ENCODE measurements at places on chromosomes 2 and 18.

DNA sequence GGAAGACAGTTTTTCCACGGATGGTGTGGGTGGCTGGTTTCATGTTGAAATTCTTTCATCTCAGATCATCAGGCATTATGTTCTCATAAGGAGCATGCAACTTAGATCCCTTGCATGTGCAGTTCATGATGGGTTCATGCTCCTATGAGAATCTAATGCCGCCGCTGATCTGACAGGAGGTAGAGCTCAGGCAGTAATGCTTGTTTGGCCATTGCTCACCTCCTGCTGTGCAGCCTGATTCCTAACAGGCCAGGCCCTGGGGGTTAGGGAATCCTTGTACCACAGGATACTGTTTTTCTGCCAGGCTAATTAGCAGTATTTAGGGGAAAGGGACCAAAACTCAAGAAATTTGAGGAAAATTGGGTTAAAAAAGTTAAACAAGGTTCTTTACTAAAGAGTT is 5.3 kb upstream of the LHCGR start:
- no peak for DNase-seq

GRCh38 chr2:120754067-120754960 is 18.6 kb downstream of the GLI2 start:
- no peak for DNase-seq

DNA sequence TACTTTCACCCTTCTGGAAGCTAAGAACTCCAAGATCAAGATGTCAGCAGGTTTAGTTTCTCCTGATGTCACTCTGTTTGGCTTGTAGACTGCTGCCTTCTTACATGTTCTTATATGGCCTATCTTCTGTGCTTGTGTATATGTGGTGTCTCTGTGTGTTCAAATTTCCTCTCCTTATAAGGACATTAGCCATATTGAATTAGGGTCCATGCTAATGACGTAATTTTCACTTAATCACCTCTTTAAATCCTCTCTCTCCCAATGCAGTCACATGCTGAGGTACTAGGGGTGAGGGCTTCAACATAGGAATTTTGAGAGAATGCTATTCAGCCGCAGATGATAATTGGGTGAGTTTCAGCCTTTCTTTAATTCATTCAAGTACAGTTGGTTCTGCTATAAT is 458.3 kb upstream of the SYT4 start:
- no peak for DNase-seq

DNA sequence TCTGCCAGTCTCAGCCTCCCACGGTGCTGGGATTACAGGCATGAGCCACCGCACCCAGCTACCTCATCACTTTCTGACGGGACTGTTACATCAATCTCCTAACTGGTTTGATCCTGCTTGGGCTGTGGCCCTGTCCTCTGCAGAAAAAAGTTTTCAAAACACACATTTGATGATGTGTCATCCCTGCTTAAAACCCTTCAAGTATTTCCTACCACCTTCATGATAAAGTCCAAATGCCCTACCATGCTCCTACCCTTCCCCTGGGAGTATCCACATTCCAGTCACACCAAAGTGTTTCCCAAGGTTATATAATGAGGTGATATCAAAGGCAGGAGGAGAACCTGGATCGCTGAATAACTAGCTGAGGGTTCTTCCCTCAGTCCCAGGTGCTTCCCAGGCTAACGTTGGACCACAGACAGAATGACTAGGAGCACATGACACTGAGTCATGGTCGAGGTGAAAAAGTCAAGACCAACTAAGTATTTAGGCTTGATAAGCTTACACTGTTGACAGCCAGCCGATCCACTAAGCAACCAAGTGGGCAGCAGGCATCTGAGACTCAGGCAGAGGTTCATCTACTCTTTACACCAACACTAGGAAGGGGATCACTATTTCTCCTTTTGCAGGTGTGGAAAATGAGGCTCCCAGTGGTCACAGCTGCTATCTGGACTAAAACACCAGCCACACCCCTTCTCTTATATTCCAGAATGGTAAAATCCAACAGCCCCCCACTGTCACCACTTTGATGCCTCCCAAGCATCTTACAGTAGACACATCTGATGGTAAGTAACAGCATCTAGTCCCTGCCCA is 31.8 kb downstream of the CYRIA start:
- DNase-seq: no peak

GRCh38 chr2:98009887-98010760 is 14.4 kb upstream of the TMEM131 start:
- DNase-seq: no peak

- DNase-seq: peak; percentile 52
These were observed 96.5 kb upstream of the SERTAD2 start for GRCh38 chr2:64750001-64750816.

DNA sequence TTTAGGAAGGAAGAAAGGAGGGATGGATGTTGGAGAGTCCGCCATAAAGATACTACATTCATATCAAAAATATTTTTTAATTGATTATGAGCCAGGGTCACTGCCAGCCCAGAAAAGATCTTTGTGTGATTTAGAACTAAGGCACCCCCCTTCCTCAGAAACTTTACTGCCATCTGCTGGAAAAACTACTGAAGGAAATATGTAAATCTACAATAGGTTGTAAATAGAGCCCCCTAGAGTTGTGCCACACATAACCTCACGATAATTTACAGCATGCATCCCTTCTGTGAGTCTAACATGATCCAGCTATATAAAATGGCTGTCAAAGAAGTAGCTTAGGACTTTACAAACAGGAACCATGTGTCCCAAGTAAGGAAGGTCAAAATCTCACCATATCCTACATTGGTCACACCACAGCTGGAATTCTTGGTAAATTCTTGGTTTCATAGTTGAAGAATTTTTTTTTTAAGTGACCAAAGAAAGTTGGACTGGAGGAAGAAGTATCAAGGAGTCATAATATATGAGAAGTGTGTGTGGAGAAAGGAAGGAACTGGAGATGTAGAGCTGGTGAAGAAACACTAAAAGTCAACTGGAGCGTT is 152.5 kb downstream of the CYP26B1 start:
- no peak for DNase-seq

DNA sequence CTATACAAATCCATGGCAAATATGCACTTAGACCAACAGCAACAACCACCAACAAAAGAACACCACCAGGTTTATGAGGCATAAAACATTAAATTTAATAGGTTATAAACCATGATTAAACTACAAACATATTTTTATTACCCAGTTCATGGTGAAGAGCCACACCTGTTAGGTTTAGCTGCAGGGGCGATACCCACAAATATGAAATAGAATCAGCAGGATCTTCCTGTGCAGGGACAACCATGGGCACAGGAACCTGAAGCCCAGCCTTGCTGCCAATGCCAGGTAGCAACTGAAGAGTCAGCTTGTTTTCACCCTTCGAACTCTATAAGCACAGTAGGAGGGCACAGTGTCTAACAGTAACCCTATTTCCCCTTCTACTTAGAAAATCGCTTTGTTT is 675.0 kb downstream of the SATB2 start:
- DNase-seq: no peak

- DNase-seq: no peak
These were observed 9.3 kb upstream of the THADA start for GRCh38 chr2:43605079-43605655.

DNA sequence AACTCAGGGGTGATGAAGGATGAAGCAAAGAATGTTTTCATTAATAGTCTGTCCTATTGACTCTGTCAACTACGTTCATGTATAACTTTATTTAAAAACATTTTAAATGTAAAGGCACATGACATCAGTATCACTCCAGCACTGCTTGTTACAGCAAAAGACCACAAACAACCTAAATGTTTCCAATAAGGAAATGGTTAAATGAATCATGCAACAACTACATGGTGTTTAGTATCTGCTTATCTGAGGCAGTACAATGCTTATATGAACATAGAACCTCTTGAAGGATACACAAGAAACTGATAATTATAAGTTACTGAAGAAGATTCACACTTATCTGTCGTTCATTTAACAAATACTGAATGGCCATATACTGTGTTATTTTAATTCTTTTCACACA is 8.4 kb downstream of the BARD1 start:
- DNase-seq: no peak

DNA sequence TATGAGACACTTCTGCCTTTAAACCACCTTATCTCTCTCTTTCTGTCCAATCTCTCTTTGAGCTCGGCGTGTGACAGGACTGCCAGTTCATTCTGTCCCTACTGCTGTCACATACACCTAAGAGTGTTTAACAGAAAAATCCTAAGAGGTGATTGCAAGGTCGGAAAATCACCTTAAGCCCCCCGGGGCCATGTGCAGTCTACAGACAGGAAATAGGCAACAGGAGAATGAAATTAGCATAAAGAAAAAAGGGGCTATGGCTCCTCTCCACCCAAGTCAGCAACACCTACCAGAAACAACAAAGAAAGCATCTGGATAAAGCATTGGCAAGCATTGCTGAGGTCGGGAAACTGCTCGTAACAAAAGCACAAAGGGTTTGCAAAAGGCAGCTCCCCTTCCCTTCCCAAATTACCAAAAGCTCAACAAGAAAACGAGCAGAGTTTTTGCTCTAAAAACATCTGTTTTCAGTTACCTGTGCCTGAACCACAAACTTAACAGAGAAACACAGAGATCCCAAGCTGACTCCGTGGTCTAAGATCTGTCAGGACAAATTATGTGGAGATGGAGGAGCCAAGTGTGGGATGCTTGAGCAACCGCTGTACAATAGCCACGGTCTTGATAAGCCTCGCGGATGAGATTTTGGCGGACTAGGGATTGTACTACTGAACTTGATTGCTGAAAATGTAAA is 30.4 kb downstream of the ANKRD44 start:
- DNase-seq: no peak

DNA sequence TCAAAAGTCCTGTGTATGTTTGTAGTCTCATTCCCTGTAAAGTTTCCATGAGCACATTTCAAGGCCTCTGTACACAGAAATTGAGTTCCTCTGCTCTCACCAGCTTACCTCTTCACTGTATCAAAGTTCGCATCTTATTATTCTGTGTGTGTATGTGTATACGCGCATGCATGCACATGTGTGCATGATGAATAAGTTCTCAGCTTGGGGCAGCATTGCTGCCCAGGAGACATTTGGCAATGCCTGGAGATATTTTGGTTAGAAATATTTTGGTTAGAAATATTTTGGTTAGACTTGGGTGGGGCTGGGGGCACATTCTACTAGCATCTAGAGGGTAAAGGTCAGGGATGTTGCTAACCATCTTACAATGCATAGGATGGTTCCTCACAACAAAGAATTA is 23.4 kb downstream of the TCF7L1 start:
- no peak for DNase-seq

GRCh38 chr18:10508591-10508990 is 17.2 kb upstream of the NAPG start:
- no peak for DNase-seq

- DNase-seq: peak; percentile 55
These were observed 41.1 kb upstream of the RALBP1 start for GRCh38 chr18:9434122-9434701.

DNA sequence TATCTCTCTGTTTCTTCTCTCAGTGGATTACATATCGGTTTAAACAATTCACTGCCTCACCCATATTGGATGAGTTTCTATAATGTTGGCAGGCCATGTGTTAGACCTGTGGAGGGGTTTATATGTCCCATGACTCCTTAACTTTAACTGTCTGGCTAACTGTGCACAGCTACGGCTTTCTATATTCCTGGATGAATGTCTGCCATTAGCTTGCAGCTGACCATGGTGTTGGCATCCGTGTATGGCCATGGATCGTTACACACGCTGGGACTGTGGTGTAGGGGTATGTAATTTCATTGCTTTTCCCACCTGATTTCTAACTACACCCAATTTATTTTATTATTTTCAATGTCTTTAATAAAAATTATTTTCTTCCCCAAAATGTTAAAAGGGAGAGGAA is 3.3 kb upstream of the TANC1 start:
- no peak for DNase-seq

GRCh38 chr2:235979753-235980435 is 188.3 kb downstream of the GBX2 start:
- DNase-seq: no peak

GRCh38 chr2:479031-479430 is 191.1 kb upstream of the ALKAL2 start:
- no peak for DNase-seq

DNA sequence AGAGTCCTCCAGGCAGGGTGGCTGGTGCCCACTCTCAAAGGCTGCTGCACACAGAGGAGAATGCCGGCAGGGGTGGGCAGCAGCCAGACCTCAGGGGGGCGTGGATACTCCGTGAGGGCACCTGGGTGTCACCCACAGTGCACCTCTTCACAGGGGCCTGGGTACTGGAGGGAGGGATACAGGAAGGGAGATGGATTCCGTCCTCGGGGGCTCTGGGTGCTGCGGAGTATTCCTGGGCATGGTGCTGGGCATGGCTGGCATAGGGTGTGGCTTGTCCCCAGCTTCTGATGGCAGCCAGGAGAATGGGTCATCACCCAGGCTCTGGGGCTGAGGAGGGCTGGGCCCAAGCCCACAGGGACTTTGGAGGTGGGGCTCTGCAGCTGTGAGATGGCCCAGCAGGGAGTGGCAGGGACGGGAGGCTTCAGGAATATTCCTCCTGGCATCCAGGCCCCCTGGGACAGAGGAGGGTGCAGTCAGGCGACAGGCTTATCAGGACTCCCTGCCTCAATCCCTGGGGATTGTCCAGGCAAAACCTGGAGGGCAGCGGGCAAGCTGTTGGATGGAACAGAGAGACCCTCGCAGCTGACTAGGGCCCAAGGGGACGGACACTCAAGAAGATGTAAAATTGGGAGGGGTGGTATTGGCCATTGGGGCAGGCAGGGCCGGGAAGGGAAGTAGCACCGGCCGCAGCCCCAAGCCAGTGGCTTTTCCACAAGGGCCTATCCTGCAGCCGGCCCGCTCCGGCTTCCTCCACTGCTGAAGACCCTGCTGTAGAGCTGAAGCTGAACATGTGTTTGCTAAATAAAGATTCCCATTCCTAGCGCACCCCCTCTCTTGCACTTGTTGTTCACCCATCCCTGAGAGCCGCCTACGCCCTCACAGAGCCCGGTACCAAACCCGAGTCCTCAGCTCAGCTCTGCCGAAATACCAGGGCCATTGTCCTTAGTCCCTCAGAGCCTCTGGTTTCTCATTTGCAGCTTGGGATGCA is 5.7 kb upstream of the KLHL30 start:
- no peak for DNase-seq

GRCh38 chr18:9913151-9913525 is 678 bp upstream of the VAPA start:
- DNase-seq: no peak

GRCh38 chr18:13548106-13548819 is 178.1 kb downstream of the FAM210A start:
- no peak for DNase-seq

GRCh38 chr18:54616220-54616848 is 25.3 kb downstream of the DYNAP start:
- DNase-seq: no peak

DNA sequence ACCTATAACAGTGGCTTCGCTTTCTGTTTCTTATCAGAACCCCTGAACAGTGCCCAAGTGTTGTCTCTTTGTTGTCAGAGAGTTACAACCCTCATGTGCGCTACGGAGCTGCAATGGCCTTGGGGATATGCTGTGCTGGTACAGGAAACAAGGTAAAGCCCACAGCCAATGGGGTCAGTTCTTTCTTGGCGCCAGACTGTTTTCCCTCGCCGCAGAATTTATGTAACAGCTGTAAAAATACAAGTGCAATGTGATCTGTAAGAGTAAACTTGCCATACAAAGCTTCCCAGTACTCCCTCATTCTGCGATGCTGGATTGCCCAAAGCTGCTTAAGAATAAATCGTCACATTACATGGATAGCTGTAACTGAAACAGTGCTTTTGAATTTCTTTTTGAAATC is 13.9 kb upstream of the HTR2B start:
- no peak for DNase-seq

GRCh38 chr2:127386246-127386645 is 1.5 kb downstream of the MAP3K2 start:
- no peak for DNase-seq

- peak; percentile 52 for DNase-seq
These were observed 111.8 kb downstream of the STPG4 start for GRCh38 chr2:47043142-47043890.

Measured in H1 (cell line).